ENCODE measurements at places on chromosomes 2 and 18.

DNA sequence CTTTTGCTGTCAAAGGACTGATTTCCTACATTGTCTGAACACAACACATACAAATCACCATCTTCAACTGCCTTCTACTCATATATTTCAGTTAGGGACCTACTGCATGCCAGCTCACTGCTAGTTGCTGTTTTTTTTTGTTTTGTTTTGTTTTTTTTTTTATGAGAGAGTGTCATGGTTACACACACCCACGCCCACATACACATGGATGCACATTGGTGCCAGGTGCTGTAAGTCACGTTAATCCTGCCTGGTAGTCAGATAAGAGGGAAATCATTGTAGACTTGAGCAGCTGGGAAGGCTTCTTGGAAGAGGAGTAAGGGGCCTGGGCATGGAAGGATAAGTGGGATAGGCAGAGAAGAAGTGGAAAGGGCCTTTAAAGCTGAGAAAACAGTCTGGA is 209.9 kb downstream of the TDRD15 start:
- no peak for DNase-seq

DNA sequence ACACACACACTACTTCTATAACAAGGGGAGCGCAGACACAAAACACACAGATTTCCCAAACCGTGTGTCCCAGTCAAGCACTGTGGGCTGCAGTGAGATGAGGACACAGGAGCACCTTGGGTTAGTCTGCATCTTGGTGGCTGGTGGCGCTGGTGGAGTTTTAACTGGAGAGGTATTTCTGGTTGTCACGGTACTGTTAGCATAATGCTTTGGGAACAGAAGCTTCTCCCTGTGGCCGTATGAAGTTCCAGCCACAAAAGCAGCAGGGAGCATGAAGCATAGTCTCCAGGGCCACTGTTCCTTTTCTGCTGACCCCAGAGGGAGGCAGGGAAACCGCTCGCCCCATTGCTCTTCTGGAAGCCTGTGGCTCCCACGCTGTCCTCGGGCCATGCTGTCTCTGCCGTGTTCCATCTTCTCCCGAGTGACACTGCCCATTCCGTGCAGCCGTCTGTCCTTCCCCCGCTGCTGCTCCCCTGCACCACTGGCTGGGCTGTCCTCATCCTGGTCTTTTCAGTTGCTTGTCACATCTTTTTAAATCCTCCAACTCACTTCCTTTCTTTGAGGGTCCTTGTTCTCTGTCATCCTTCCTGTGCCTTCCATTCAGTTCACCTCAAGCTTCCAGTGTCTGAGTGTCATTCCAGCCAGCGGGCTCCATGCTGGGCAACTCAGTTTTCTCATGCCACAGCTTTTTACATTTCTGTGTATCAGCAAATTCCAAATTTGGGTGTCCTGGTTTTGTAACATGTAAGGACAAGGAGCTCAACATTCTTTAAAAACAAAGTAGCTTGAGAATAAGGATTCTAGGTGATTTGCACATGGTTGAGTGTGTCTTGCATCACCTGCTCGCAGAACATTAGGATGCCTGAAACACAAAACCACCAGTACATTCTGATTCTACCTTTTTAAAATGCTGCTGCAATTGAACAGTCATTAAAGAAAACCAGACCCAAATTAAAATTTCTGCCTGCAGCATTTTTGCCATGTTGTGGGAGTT is 125.0 kb downstream of the MTCL1 start:
- DNase-seq = no peak

DNA sequence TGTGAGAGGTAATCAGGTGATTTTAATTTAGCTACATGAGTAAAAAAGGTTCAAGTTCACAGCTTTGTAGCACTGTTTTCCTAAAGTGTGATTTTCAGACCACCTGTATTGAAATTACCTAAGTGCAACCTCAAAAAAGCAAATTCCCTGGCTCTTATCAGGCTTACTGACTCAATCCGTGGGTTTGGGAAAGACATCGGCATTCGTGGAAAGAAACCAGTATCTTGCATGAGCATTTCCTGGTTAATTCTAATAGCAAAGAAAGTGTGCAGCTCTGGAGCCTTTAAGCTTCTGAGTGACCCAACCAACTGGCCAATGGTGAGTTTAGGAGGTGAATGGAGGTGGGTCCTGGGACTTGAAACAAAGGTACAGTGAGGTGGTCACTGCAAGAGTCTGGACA is 300.9 kb downstream of the NBAS start:
- DNase-seq = no peak

DNA sequence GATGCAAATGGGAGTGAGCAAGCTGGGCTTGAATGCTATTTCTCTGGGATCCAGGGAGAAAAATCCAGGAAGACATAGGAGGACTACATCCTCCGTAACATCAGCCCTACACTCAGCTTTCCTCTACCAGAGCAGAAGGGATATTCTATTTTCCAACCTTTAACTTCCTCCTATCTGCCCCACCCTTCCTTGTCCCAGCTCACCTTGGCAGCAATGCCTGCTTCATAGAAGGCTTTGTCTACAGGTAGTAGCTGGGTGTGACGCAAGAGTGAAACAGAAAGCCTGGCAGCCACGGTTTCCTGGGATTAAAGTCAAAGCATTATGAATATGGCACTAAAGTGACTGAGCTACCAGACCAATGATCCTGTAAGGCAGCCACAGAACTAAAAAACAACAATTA is 3.9 kb downstream of the KRTCAP3 start:
- no peak for DNase-seq

GRCh38 chr2:75737961-75738360 is 27.2 kb upstream of the GCFC2 start:
- DNase-seq = no peak

GRCh38 chr2:26483516-26483915 is 5.6 kb upstream of the OTOF start:
- DNase-seq = no peak

- no peak for DNase-seq
These were observed 217.6 kb downstream of the CDH7 start for GRCh38 chr18:65968239-65969004.

DNA sequence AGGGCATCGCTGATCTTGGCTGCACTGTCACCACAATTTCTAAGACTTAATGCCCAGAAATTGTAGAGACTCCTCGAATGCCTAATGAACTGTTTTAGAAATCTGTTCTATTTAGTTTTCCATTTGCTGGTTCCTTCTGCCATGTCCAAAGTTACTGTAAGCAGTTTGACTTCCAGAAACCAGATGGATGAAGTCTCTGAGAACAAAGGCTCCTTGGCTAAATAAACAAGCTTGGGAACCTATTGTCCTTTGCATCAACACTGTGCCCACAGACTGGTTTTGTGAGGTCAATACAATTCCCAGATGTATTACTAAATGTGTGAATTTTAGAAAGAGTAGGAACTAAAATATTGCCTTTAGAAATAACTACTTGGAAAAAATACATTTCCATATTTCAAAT is 600.2 kb downstream of the NYAP2 start:
- no peak for DNase-seq

DNA sequence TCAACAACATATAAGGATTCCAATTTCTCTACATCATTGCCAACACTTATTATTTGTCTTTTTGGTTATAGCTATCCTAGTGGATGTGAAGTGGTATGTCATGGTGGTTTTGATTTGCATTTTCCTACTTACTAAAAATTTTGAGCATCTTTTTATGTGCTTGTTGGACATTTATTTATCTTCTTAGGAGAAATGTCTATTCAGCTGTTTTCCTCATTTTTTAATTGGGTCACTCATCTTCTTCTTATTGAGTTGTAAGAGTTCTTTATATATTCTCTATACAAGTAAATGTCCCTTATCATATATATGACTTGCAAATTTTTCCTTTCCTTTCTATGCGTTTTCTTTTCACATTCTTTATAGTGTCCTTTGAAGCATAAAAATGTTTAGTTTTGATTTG is 4.7 kb upstream of the CCL20 start:
- DNase-seq = no peak

GRCh38 chr18:3631887-3632286 is 181.9 kb downstream of the TGIF1 start:
- no peak for DNase-seq

DNA sequence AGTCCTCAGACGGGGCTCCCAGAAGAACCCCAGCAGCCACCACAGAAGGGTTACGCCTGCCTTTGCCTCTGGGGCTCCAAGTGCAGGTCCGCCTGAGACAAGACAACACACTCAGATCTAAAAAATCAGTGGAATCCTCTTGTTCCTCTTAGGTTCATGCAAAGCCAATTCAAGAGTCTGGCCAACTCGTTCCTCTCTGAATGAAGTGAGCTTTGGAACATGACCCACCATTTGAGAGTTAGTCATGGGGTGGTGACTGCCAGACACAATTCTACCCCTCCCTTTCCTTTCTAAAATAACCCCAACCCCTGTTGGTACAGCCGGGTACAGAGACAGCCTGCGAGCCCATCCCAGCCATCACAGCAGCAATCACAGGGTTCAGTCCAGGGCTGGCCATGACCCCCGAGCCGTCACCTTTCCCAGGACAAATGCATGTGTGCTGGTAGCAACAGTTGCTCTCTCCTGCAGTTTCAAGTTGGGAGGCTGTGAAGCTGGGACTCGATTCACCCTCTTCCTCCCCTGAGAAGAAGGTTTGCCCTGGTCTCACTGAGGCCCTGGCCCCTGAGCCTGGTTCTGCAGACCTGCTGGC is 183.1 kb upstream of the SH3BP4 start:
- DNase-seq = no peak

DNA sequence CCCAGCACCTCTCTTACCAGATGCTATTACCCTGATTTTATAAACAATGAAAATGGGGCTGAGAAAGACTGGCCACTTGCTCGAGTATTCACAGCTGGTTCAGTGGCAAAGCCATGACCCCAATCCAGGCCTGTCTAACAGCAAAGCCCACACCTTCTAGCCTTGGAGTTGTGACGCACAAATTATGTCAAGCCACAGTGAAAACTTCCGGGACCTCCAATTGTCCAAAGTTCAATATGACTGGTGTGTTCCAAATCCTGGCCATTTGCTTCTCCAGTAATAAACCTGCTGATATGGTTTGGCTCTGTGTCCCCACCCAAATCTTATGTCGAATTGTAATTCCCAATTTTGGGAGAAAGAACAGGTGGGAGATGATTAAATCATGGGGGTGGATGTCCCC is 64.7 kb upstream of the RIOK3 start:
- no peak for DNase-seq

GRCh38 chr2:235538144-235538639 is 44.3 kb downstream of the AGAP1 start:
- no peak for DNase-seq

GRCh38 chr2:190881598-190882410 is 1.2 kb downstream of the GLS start:
- DNase-seq = peak; percentile 88

DNA sequence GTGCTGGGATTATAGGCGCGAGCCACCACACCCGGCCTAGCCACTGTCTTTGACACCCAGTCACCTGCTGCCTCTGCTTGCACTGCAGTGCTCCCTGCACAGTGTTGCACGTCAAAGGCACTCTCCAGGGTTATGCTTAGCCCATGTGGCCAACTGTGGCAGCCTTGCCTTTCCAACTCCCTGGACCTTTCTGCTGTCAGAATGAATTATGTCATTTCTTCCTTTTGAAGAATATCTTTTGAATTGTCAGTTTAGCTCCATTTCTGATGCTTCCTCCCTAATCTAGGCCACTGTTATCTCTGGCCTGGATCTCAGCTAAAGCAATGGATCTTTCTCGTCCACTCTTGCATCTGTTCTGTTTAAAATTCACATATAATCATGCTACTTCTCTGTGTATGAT is 29.3 kb upstream of the LRRTM1 start:
- DNase-seq = no peak

DNA sequence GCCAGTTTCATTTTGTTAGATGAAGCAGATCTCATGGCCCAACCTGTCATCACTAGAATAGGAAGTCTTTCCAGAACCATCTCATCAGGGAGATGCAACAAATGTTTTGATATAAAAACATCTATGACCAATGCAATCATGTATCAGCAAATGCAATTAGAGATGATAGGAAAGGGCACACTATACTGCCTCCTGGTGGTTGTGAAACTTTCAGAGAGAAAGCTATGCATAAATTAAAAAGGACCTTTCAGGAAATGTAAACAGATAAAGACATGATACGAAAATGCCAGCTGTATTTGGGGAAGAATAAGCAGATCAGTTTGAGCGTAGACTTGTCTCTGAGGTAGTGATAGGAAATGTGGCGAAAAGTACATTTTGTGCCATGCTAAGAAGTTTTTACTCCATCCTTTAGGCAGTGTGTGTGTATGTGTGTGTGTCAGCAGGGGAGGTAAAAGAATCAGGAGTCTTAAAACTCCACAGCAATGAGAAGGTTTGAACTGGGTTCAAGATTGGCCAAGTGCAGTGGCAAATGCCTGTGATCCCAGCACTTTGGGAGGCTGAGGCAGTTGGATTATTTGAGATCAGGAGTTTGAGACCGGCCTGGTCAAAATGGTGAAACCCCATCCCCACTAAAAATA is 479.3 kb downstream of the CPS1 start:
- DNase-seq = no peak

- peak; percentile 60 for DNase-seq
These were observed 188.2 kb downstream of the BCL2 start for GRCh38 chr18:63131106-63131958.

DNA sequence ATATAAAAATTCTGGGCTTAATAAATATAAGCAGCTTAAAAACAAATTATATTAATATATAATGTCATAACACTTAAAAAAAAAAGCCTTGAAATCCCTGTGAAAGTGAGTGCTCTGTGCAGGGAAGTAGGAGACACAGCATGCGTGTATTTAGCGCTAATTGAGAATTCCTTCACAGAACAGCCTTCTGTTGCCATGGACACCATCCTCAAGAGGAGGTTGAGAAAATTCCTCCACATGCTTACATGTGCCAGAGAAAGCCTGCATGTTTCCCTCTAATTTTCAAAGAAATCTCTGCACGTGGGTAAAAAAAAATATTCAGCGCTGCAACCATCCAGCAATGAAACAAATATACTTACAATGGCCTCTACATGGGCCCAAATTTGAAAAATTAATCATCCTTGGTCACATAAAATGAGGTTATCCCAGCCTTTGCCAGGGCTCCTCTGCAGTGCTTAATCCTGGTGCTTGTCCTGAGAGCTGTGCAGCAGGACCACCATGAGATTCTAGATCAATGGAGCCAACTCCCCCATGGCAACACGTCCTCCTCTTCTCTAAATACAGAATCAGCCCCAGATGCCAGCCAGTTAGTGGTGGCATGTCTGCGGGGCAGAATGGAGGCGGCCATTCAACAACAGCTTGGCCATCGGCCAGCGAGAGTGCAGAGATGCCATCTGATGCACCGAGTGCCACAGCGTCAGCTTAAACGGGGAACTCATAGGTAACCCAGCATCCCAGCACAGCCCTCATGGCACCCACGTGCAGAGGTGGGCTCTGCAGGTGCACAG is 228.0 kb downstream of the MYT1L start:
- no peak for DNase-seq

- DNase-seq = no peak
These were observed 301.8 kb upstream of the GALNT5 start for GRCh38 chr2:156955701-156956100.

- DNase-seq = no peak
These were observed 12.5 kb upstream of the HNRNPLL start for GRCh38 chr2:38615237-38615636.

- no peak for DNase-seq
These were observed 78.0 kb upstream of the SH3BP4 start for GRCh38 chr2:234873828-234874173.

GRCh38 chr2:106061611-106062349 is 132.3 kb downstream of the UXS1 start:
- DNase-seq = no peak

- DNase-seq = peak; percentile 19
These were observed 111.4 kb downstream of the FTCDNL1 start for GRCh38 chr2:199739413-199740110.

GRCh38 chr2:171678619-171679018 is 8.7 kb upstream of the DYNC1I2 start:
- no peak for DNase-seq

GRCh38 chr2:174344716-174345461 is 10.1 kb downstream of the SP9 start:
- no peak for DNase-seq

Data from central memory CD4-positive, alpha-beta T cell (primary cell).